ENCODE measurements at places on chromosomes 7 and 10.

DNA sequence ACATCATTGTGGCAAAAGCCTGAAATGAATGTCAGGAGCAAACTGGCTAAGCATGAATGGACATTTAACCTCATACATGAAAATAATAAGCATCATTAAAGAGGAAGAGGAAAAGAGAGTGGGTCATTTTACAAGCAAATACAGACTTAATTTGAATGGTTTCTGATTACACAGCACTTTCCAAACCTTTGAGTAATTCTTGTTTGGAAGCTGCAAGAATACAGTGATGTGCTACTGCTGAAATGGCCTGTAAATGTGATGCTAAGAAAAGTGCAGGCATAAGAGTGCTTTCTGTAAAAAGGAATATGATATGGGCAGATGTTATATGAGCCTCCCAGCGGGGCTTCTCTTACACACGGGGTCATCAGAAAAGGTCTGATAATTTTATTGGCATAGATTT lies 30.2 kb downstream of the TAS2R16 start:
- no peak for DNase-seq

GRCh38 chr10:58998924-58999713 lies 177.3 kb upstream of the PHYHIPL start:
- no peak for DNase-seq

DNA sequence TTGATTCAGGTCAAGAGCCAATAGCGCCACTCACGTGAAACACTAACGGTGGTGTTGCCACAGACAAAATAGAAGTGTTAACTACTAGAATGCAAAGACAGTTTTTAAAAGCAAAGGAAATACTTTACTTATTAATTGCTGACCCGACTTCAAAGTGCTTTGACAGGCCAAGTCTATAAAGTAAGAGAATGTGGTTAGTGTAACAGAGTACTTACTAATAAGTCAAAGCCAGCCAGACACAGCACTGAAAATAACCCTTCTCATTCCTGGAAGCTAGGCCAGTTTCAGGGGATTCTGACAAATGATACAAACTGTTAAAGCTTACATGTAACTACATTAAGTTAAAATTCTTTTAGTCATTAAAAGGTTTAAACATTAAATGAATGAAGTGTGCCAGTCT lies 50.3 kb downstream of the ENO4 start:
- no peak for DNase-seq

GRCh38 chr10:89683883-89684282 lies 17.5 kb upstream of the KIF20B start:
- DNase-seq: no peak

DNA sequence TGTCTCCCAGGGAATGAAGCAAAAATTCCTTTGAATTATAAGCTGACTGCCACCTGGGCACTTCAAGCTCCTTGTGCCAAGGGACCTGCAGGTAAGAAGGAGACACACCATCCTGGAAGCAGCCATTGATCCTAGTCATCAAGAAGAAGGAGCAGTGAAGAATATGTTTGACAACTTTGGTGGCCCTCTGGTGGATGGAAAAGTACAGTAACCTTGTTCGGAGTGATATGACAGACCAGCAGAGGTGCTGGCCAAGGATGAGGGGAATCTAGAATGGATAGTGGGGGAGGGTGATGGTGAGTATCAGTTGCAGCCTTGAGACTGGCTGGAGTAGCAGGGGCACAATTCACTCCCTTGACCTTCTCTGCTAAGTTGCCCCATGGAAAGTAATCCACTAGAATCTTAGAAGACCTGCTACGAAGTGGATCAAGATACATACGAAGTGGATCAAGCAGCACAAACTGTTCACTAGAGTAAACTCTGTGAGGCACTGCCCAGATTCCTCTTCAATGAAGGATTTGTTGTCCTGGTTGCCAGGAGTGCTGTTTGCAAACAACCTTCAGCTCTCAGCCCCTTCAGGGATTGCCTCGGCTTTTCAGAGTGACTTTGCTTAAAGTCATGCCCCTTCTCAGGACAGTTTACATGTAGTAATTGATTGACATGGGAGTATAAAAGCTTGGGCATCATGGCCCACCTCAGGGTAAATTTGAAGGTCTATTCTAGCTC lies 44.8 kb upstream of the ORC5 start:
- no peak for DNase-seq

DNA sequence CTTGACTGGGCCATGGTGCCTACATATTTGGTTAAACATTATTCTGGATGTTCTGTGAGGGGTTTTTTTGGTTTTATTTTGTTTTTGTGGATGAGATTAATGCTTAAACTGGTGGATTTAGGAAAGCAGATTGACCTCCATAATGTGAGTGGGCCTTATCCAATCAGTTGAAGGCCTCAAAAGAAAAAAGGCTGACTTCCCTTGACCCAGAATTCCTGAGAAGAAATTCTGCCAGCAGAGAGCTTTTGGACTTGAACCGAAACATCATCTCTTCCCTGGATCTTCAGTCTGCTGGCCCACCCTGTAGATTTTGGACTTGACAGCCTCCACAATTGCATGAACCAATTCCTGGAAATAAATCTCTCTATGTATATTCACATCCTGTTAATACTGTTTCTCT lies 94.4 kb downstream of the ADRA2A start:
- DNase-seq: no peak

Measured in effector memory CD4-positive, alpha-beta T cell (primary cell).